Activated CD8-positive, alpha-beta memory T cell treated with anti-CD3 and anti-CD28 coated beads, Interleukin-2, amount 50 U/mL, for 48 hours (primary cell): ENCODE measurements at places on chromosomes 16 and 17.

DNA sequence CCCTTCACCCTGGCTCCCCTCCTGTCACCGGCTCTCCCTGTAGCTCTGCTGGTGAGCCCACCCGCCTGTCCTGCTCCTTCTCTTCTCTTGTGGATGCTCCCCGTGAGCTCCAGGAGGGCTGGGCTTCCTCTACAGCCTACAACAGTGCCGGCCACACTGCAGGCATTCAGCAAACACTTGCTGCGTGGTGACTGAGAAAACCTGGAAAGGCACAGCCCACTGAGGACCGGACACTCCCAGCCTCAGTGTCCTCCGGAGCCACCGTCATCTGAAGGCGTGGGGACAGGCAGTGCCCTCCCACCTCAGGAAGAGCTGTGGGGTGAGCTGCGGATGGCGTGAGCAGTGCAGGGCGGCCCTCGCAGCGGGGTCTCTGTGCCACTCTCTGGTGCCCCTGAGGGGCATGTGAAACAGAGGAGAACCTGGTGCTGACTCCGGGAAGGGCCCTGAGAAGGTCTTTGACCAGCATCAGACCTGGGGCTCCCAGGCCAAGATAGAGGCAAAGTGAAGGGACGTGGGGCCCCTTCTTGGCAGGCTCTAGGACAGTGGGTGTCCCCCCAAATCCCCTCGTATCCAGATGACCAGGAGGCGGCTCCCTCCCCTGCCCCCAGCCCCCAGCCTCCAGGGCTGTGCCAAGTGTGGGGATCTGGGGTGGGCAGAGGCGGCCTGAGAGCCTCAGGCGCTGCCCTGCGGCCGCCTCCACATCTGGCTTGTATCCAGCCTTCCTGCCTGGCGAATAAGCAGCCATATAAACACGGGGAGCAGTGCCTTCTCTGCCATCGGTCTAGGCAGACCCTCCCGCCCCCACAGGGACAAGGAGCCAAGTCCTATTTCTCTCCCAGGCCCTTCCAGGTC is 44.0 kb upstream of the PABPN1L start:
- no peak for DNase-seq

DNA sequence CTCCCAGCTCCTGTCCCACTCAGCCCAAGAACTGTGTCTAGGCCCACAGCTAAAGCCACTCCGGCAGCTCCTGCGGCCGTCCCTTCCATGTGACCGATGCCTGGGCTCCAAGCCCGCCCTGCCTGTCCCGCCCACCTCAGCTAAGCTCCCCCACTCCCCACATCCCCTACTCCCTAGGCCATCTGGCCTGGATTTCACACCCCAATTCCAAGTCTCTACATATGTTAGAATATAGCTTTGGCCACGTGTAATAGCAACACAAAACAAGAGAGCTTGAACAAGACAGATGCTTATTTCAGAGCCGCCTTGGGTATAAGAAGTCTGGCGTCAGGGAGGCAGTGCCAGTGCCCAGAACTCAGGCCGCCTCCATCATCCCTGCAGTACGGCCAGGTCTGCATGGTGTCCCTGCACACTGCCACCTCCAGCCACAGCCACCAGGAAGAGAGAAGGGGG is 30.0 kb upstream of the USP22 start:
- DNase-seq, result no peak

DNA sequence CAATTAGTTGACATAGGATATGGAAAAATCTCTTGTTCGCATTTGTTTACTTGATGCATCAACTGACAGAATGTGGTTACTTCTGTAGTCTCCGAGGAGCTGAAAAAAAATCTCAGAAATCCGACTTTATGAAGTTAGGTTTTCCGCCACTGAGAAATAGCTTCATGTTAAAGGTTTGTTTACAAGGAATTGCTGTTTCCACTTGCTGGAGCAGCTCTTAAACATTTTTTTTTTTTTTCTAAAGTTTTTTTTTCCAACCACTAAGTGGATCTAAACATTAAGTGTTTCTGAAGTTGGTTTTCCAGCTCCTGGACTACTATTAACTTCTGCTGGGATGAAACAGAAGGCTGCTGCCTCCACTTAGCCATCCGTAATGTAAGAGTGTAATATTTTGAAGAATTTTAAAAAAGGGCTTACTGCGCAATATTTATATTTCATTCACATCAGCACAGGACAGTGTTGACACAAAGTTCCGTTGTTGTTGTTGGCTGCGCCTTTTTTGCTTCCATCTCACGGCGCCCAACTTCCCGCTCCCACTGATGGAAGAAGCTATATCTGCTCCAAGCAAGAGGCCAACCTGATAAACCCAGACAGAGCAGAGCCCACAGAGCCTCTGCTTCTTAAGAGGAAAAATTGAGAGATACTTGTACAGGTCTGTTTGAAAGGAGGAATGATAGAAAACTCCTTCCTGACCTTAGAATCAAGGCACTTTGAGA is 167.7 kb upstream of the KCNJ16 start:
- DNase-seq, result no peak

DNA sequence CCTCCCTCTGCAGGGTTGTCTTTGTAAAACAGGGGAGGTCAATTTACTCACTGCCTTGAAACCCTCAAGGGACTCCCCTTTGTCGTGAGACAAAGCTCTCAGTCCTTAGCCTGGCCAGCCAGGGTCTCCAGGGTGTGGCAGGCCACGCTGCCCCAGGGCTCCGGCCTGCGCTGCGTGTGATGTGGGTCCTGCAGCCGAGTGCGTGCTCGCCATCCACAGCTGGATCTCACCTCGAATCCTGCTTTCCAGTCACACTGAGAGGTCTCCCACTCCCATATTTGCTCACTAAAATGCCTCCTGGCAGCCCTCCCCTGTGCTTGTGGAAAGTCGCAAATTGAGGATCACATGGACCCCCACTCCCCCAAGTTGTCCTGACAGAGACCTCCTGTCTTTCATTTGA is 10.0 kb upstream of the CLEC18C start:
- DNase-seq, result no peak

- peak; percentile 80 for DNase-seq
Observed at GRCh38 chr16:23836404-23837311, 875 bp downstream of the PRKCB start.

GRCh38 chr17:64155751-64156544 is 26.0 kb upstream of the ERN1 start:
- no peak for DNase-seq

GRCh38 chr17:79741751-79742588 is 11.2 kb downstream of the ENPP7 start:
- peak; percentile 91 for DNase-seq

- DNase-seq, result no peak
Observed at GRCh38 chr17:80656590-80656989, 112.0 kb downstream of the RPTOR start.

GRCh38 chr17:12024327-12024726 is 3.6 kb downstream of the MAP2K4 start:
- no peak for DNase-seq

- no peak for DNase-seq
Observed at GRCh38 chr16:68592466-68593337, 52.4 kb upstream of the CDH3 start.

- DNase-seq, result no peak
Observed at GRCh38 chr17:27343977-27344607, 50.2 kb downstream of the WSB1 start.

DNA sequence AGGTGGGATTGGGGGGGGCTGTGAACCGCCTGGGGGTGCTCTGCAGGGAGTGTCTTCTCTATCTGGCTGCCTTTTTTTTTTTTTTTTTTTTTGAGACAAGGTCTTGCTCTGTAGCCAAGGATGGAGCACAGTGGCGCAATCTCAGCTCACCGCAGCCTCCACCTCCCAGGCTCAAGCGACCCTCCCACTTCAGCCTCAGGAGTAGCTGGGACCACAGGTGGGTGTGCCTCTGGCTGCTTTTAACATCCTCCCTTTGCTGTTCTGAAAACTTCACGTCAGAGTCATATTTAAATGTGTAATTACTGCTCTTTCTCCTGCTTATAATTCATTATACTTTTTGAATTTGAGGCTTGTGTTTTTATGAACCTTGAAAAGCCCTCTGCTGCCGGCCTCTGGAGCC is 78.4 kb downstream of the ZNF778 start:
- no peak for DNase-seq

DNA sequence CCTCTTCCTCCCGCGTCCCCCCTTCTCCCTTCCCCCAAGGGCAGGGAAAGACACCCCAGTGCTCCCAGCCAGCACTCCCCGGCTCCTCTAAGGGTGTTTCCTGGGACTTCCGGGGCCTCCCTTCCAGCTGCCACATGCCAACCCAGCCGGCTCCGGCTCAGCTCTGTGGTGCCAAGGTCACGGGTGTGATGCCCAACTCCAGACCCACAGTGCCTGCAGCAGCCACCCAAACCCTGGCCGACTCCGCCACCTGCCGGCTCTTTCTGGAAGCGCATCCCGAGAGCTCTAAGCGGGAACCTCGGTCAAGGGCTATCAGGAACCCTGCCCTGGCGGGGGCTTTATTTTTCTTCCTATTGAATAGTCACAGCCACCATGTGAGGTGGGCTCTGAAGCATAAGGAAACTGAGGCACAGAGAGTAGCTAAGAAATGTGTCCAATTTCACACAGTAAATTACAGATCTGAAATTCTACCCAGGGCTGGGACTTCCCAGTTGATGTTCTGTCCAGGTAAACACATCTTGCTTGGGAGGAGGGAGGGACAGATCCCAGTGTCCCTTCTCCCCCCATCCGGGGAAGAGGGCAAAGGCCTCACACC is 3.3 kb upstream of the PPP1R1B start:
- peak; percentile 98 for DNase-seq

GRCh38 chr16:88740727-88741055 is 34.4 kb downstream of the CTU2 start:
- DNase-seq, result no peak

GRCh38 chr16:23306199-23307100 is 4.3 kb downstream of the SCNN1B start:
- DNase-seq, result no peak

GRCh38 chr17:83019376-83019775 is 60.0 kb upstream of the METRNL start:
- no peak for DNase-seq

- no peak for DNase-seq
Observed at GRCh38 chr16:9647981-9648701, 534.1 kb downstream of the GRIN2A start.

DNA sequence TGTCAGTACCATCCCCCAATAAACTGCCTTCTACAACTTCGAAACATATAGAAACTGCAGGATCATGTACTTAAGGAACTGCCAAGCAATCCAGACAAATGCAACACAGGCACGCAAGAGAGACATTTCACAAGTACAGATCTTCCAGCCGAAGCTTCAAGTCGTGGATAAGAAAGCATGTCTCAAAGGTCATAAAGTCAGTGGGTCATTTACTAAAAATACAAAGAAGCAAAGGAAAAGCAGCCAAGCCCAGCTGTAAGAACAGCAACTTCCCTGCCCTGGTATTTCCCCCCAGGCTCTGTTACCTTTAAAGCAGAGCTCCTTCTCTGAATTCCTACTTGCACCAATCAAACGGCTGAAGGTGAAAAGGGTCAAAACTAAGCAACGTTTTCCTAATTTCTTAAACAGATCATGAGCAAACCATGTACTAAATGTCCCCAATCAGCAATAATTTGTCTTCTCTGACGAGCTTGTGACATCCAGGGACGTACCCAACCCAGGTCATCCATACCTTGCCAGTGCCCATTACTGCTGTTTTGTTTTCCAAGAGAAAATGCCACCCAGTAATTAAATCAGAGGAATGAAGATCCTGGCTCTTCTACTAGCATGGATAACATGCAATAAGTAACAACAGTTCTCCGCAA is 1.7 kb downstream of the AKTIP start:
- DNase-seq, result no peak

GRCh38 chr16:7419441-7419840 is 86.8 kb downstream of the RBFOX1 start:
- no peak for DNase-seq

DNA sequence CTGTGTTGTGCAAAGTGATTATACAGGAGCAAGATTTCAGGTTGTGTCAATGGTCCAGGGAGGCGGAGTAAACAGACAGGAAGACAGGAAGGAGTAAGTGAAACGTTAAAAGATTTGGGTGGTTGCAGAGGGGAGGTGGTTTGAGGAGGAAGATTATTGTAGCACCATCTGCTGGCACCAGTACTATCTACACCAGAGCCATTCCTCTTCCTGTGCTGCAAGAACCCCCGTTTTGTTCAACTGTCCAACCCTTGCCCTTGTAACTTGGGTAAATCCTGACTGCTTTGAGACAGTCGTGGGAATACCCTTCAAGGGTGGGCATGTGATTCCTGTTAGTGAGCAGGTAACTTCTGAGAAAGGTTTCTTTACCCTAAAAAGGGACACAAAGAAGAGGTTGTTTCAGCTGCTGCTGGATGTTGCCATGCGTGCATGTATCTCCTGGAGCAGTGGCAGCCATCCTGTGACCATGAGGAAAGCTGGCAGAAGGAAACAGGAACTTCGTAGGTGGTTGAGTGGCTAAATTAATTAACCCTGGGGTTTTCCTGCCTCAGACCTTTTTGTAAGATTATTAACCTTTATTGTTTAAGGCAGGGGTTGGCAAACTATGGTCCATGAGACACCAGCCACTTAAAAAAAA is 124.1 kb downstream of the PRKCA start:
- no peak for DNase-seq

- DNase-seq, result no peak
Observed at GRCh38 chr16:87048038-87048729, 269.0 kb downstream of the C16orf95 start.

DNA sequence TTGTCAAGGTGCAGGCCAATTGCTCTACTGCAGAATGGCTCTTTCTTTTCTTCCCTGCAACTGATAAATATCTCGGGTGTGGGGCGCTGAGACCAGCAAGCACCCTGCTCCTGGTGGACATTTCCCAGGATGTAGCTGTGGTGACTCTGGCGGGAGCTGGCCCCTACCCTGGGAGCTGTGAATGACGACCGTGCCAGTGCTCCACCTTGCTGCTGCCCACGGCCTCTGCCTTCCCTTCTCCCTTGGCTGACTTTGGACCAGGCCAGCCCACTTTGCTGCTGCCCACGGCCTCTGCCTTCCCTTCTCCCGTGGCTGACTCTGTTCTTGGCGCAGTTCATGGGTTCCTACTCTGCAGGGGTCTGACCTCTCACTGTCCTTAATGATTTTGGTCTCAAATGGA is 16.1 kb downstream of the CARD14 start:
- DNase-seq, result no peak

DNA sequence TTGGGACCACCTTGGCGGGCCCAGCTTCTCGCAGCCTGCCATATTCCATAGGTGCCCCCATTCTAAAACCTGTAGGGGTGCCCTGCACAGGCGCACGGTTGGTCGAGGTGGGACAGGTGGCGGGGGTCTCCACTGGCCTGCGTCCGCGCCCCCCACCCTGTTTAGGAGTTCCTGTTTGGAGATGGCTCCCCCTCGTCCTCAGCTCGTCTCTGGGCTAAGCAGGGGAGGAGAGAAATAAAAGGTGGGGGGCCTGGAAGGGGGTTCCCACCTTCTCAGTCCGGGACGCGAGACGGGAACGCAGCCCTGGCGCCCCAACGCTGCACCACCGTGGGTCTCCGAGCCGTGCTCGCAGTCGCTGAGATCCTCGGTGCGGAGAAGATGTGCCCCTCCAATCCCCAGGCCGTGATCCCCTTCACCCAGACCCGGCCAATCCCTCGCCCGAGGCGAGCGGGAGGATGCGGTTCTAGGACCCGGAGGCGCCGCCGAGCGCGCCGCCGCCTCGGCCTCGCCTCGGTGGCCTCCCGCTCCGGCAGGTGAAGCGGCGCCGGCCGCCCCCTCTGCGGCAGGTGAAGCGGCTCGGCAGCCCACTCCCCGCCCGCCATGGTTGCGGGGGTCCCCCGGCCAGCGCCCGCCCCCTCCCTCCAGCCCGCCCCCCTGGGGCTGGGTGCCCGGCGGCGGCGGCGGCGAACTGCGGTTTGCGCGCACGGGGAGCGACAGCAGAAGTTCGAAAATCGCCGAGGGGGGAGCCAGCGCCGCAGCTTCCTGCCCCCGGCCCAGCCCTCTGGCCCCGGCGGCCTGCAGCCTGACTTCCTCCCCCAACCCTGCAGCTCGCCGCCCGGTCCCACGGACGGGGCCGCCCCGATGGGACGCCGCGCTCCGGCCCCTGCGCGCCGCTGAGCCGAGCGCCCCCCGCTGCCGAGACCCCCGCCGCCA is at the start of gene FMNL1:
TSS of gene FMNL1 (plus strand) at position 805 of the 933 bp plus-strand sequence. CDS start 240 bp downstream, outside the sequence.
- peak; percentile 80 for DNase-seq
